ENCODE measurements at places on chromosomes 1 and 21. TPM values are rescaled to one million over a fixed set of nuclear protein-coding genes. Genes with fewer than 3 reads are reported as not detected.

DNA sequence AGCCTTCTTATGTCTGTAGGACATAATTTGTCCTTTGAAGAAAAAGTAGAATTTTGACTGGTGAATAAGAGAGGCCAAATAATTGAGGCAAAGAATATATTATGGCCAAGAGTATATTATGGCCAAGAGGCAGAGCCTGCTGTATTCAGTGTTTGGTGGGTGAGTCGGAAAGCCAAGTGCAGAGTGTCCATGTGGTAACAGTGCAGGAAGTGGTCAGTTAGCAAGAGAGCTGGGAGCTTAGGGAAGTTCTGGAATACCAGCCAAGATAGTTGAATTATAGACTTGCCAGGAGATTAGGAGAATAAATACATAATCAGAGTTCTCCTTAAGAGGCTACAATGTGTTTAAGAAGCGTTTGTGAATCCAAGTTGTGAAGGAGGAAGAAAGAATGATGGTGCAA, 131.5 kb upstream of the LMO4 start:
- H3K36me3 ChIP-seq: no peaks in the 10 kb centered on the region
- H3K27ac ChIP-seq: no peak overlapping the region
- H3K4me1 ChIP-seq: no peaks in the 10 kb centered on the region
- H3K4me3 ChIP-seq: no peak overlapping the region
- no peaks in the 10 kb centered on the region for H3K27me3 ChIP-seq

DNA sequence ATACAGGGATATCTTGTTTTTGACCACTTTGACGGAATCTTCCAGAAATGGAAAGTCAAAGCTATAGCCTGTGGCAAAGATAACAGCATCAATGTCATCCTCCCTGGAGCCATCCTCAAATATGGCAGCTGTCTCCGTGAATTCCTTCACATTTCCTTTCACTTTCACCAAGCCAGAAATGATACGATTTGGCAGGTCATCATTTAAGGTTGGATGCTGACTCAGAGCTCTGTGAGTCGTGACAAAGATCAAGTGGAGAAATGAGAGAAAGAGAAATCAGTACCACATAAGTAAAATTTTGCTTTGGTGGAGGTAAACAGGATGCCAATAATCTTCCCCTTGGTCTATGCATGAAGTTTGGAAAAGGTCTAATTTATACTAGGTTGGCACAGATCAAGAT, 23.9 kb downstream of the FMO5 start:
- H3K36me3 ChIP-seq: no peaks in the 10 kb centered on the region
- DNase-seq: no peak
- no peaks in the 10 kb centered on the region for H3K27me3 ChIP-seq
- no peak overlapping the region for H3K4me3 ChIP-seq

- peak; percentile 84 for DNase-seq
- H3K27me3 ChIP-seq: no peaks in the 10 kb centered on the region
- peaks cover 3% of the 10 kb centered on the region for H3K36me3 ChIP-seq
- H3K27ac ChIP-seq: peak overlapping the region; percentile 87
- peaks cover 24% of the 10 kb centered on the region for H3K4me1 ChIP-seq
- H3K4me3 ChIP-seq: peak overlapping the region; percentile 81
Observed at GRCh38 chr1:155226188-155226909, 17.9 kb downstream of the MTX1 start.

GRCh38 chr1:240117930-240118329, 26.2 kb downstream of the FMN2 start:
- H3K4me1 ChIP-seq: no peaks in the 10 kb centered on the region
- no peak for DNase-seq
- no peak overlapping the region for H3K27ac ChIP-seq
- H3K27me3 ChIP-seq: no peaks in the 10 kb centered on the region
- H3K4me3 ChIP-seq: no peak overlapping the region
- H3K36me3 ChIP-seq: no peaks in the 10 kb centered on the region

DNA sequence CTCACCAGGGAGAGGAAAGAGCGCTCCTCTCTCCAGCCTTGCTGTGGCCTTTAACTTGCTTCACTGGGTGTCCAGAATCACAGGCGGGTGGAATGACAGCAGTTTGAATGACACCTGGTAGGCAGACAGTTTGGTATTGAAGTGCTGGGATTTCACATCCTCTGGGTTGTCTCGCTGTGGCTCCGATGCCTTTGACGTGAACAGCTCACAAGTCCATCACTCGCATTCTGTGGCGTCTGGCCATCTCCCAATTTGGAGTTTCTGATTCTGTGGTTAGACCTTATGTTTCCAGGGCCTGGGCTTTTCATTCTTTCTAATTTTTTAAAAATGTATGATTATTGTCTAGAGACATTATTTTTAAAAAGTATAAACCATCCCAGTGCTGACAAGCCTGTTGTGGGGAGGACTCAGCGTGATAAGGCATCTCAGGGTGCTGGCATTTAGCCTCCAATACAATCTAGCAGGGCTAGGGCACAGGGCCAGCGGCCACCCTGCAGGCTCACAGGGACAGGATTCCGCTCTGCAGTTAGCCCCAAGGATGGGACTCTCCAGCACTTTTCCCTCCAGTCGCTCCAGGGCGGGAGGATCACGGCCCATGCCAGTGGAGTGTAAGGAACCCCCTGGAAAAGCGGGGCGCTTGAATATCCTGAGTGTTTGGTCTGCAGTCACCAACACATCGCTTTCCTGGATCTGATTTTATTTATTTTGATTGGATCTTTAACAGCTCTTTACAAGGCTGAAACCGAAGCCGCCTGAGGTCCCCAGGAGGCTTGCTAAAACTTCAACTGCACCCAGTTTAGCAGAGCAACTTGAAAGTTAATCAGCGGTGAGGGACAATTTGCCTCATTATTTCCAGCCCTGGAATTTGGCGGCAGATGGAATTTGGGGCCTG, 178.3 kb downstream of the TRABD2B start:
- no peaks in the 10 kb centered on the region for H3K4me1 ChIP-seq
- no peak overlapping the region for H3K27ac ChIP-seq
- DNase-seq: no peak
- peaks cover 12% of the 10 kb centered on the region for H3K27me3 ChIP-seq
- no peak overlapping the region for H3K4me3 ChIP-seq

GRCh38 chr1:86515597-86515996, 31.3 kb upstream of the CLCA4 start:
- DNase-seq: no peak
- no peak overlapping the region for H3K4me3 ChIP-seq
- no peaks in the 10 kb centered on the region for H3K27me3 ChIP-seq
- no peak overlapping the region for H3K27ac ChIP-seq

- H3K36me3 ChIP-seq: no peaks in the 10 kb centered on the region
- H3K4me3 ChIP-seq: no peak overlapping the region
- no peak overlapping the region for H3K27ac ChIP-seq
- no peaks in the 10 kb centered on the region for H3K27me3 ChIP-seq
Observed at GRCh38 chr1:178457651-178458050, 39.1 kb downstream of the CLEC20A start.

DNA sequence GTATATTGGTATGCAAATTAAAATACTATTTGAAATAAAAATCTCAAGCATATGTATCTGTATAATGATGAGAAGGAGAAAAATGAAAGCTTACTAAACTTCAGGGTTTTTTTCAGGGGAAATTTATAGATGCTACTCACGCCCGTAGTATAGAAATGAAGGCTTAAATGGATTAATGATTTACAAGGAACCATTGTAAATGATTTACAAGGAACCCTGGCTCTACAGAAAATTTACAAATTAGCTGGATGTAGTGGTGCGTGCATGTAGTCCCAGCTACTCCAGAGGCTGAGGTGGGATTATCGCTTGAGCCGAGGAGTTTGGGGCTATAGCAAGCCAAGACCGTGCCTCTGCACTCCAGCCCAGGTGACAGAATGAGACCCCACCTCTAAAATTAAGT, 150.5 kb downstream of the PCBP3 start:
- H3K4me3 ChIP-seq: no peak overlapping the region
- H3K4me1 ChIP-seq: no peaks in the 10 kb centered on the region
- no peaks in the 10 kb centered on the region for H3K36me3 ChIP-seq
- no peaks in the 10 kb centered on the region for H3K27me3 ChIP-seq

DNA sequence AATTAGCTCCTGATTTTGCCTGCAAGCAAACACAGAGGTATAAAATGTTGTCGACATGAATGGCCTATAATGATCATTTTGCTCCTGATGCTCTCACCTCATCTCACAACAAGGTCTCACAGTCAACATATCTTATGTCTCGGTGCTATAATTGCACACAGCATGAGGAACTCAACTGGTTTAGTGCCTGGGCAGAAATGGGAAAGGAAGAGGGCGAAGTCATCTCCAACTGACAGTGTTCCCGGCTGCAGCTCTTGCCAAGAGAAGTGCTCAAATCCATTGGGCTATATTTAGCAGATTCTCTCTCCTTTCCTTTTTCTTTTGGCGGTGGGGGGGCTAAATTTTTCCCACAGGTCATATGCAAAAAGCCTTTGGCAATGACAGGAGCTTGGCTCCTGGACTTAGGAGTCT, 53.0 kb downstream of the SLC45A1 start:
- no peak overlapping the region for H3K27ac ChIP-seq
- no peak for DNase-seq
- peaks cover 14% of the 10 kb centered on the region for H3K4me1 ChIP-seq

DNA sequence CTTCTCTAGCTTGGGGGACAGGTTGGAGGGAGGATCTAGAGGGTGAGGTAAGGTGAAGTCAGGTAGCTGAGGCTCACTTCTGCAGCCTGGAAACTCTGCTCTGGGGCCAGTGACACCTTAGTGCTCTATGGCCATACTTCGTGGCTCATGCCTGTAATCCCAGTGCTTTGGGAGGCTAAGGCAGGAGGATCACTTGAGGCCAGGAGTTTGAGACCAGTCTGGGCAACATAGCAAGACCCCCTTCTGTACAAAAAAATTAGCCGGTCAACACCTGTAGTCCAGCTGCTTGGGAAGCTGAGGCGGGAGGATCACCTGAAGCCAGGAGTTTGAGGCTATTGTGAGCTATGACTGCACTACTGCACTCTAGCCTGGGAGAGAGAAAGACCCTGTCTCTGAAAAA, 5.8 kb downstream of the LMNA start:
- H3K27me3 ChIP-seq: peaks cover 4% of the 10 kb centered on the region
- no peaks in the 10 kb centered on the region for H3K36me3 ChIP-seq
- no peak overlapping the region for H3K4me3 ChIP-seq
- peaks cover 56% of the 10 kb centered on the region for H3K4me1 ChIP-seq

DNA sequence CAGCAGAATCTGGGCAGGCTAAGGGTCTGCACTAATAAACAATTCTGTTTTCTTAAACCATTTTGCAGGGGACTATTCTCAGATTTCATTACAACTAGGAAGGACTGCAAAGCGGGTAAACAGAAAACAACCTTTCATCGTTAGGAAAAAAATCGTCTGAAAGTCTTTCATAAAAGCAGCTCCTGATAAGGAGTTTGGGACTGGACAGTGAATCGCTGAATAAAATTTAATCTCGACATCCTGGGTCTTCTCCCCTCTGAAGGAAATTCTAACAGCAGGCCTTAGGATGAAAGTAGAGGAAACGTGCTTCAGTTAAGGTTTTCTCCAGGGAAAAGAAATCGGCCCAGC, 471 bp upstream of the MTF2 start:
- H3K36me3 ChIP-seq: no peaks in the 10 kb centered on the region
- peaks cover 31% of the 10 kb centered on the region for H3K4me1 ChIP-seq
- peak overlapping the region; percentile 90 for H3K27ac ChIP-seq
- no peak for DNase-seq

DNA sequence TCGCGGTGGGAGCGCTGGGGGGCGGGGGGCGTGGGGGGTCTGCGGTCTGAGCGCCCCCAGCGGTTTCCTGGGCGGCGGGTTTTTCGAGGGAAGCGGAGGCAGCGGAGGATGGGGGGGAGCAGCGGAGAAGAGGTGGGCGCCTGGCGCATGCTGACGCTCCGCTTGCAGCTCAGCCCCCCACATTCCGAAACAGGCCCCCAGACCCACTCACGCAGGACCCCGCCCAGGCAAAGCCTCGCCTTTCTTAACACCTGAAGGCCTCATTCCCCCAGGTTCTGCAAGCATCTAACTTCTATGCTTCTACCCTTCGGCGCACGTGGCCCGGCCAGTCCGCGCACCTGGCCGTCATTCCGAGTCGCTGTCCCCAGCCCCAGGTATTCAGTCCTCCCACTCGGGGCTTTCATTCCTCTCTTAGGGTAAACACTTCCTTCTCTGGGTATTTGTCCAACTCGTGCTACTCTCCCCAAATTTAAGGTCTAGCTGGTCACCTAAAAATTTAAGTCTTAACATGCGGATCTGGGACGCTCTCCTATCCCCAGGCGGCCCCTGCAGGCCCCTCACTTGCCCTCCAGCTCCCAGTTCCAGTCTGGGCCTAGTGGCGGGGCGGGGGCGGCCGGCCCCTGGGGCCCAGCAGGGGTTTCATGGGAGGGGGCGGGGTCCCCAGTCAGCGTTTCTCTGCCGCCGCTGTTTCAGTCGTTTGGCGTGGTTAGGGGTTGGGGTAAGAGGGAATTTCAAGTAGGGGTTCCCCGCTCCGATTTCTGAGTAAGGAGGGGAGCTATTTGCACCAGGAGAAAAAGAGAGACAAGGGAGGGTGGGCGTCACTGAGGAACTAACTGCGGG, 2.8 kb upstream of the ZBTB7B start:
- peaks cover 17% of the 10 kb centered on the region for H3K4me1 ChIP-seq
- H3K4me3 ChIP-seq: peak overlapping the region; percentile 66
- DNase-seq: no peak
- no peaks in the 10 kb centered on the region for H3K36me3 ChIP-seq

- no peaks in the 10 kb centered on the region for H3K27me3 ChIP-seq
- no peak for DNase-seq
- no peaks in the 10 kb centered on the region for H3K4me1 ChIP-seq
- H3K27ac ChIP-seq: no peak overlapping the region
Observed at GRCh38 chr1:91080650-91081049, 58.8 kb upstream of the ZNF644 start.

DNA sequence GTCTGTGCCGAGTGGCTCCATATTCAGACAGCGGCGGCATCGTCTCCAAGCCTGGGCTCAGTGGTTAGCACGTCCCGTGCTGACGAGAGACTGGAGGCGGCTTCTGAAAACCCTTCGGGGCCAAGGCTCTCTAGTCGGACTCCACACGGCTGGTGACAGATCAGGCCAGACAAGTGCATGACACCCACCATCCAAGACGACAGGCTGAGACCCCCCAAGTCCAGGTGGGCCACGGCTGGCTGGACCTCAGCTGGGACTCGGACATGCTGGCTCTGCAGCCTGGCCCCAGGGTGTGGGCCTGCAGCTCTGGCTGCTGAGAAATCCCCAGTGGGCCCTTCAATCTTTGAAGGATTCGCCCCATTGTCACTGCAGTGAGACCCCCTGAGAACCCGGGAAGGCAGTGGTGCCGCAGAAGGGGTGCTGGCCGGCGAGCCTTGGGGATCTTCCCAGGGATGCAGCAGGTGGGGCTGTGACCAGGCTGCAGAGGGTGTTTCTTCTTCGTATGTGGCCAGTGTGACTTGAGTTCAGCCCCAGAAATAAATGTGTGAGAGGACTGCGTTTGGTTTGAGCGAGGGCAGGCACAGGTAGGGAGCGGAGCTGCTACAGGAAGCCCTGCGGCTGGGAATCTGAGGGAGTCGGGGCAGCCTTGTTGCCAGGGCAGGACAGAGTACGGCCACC, 15.9 kb upstream of the SLC19A1 start:
- peaks cover 20% of the 10 kb centered on the region for H3K27me3 ChIP-seq
- H3K4me1 ChIP-seq: peaks cover 9% of the 10 kb centered on the region
- H3K4me3 ChIP-seq: no peak overlapping the region
- H3K27ac ChIP-seq: no peak overlapping the region

- H3K4me3 ChIP-seq: no peak overlapping the region
- H3K4me1 ChIP-seq: no peaks in the 10 kb centered on the region
- H3K27ac ChIP-seq: no peak overlapping the region
- no peaks in the 10 kb centered on the region for H3K27me3 ChIP-seq
- no peaks in the 10 kb centered on the region for H3K36me3 ChIP-seq
Observed at GRCh38 chr1:115547696-115548095, 94.1 kb upstream of the VANGL1 start.

DCST1 gene
- 0.54 TPM for total RNA-seq

SYPL2 gene
- 0.09 TPM for total RNA-seq

OR2L8 gene
- 1.2 TPM for total RNA-seq

PADI1 gene
- total RNA-seq: not detected

UBQLN4 gene
- total RNA-seq: 21.9 TPM

HFM1 gene
- total RNA-seq: not detected

MYOG gene
- not detected for total RNA-seq

LAMC1 gene
- total RNA-seq: 3.1 TPM

AMY1A gene
- not detected for total RNA-seq
